B cell (primary cell): ENCODE measurements at places on chromosomes 5 and 9. TPM values are rescaled to one million over a fixed set of nuclear protein-coding genes. Genes with fewer than 3 reads are reported as not detected.

Gene DHFR
- total RNA-seq, result 12.0 and 12.6 TPM in 2 replicates

Gene TOMM5
- 39.7 and 44.4 TPM in 2 replicates for total RNA-seq

Gene GFI1B
- 0.85 TPM in 1 of 2 replicates, not detected in the other for total RNA-seq

Gene HRH2
- not detected in 2 replicates for total RNA-seq

- H3K4me1 ChIP-seq, result peaks cover under 1% of the 10 kb centered on the region
- no peak overlapping the region for H3K4me3 ChIP-seq
- DNase-seq, result no peak
- H3K36me3 ChIP-seq, result no peaks in the 10 kb centered on the region
- H3K27ac ChIP-seq, result no peak overlapping the region
These were observed 20.2 kb downstream of the NDFIP1 start for GRCh38 chr5:142128675-142129208.

GRCh38 chr5:56126487-56127179 is 106.5 kb downstream of the ANKRD55 start:
- H3K27ac ChIP-seq, result no peak overlapping the region
- H3K4me3 ChIP-seq, result no peak overlapping the region
- DNase-seq, result no peak
- H3K36me3 ChIP-seq, result no peaks in the 10 kb centered on the region
- H3K27me3 ChIP-seq, result no peaks in the 10 kb centered on the region

DNA sequence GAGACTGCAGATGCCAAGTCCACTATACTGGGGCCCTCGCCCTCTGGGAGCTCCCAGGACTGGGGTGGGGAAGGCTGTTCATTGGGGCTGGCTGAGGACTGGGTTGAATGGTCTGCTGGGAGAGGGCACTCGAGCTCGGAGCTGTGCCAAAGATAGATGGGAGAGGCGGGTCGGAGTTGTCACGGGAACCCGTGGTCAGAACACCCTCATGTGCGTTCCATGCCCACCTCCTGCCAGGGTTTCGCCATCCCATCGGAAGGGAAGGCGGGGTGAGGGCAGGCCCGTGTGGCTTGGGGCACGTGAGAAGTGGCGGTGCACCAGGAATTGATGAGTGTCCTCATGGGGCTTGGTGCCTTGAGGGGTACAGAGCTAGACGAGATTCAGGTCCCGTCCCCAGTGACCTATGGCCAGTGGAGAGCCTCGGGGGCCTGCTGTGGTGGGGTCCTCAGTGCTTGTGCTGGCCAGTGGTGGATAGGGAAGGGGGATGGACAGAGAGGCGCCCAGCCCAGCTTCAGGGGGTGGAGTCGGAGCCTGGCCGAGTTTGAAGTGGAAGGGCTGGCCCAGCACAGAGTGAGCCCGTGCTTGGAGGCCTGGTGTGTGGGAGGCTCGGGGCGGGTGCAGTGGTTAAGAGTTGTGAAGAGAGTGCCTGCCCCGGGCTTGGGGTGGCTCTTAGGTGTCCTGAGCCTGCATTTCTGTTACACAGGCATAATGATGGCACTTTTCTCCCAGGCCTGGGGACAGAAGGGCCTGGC is 4.3 kb downstream of the CACFD1 start:
- peaks cover 33% of the 10 kb centered on the region for H3K4me1 ChIP-seq
- H3K36me3 ChIP-seq, result peaks cover 11% of the 10 kb centered on the region
- H3K27ac ChIP-seq, result no peak overlapping the region
- no peak for DNase-seq

DNA sequence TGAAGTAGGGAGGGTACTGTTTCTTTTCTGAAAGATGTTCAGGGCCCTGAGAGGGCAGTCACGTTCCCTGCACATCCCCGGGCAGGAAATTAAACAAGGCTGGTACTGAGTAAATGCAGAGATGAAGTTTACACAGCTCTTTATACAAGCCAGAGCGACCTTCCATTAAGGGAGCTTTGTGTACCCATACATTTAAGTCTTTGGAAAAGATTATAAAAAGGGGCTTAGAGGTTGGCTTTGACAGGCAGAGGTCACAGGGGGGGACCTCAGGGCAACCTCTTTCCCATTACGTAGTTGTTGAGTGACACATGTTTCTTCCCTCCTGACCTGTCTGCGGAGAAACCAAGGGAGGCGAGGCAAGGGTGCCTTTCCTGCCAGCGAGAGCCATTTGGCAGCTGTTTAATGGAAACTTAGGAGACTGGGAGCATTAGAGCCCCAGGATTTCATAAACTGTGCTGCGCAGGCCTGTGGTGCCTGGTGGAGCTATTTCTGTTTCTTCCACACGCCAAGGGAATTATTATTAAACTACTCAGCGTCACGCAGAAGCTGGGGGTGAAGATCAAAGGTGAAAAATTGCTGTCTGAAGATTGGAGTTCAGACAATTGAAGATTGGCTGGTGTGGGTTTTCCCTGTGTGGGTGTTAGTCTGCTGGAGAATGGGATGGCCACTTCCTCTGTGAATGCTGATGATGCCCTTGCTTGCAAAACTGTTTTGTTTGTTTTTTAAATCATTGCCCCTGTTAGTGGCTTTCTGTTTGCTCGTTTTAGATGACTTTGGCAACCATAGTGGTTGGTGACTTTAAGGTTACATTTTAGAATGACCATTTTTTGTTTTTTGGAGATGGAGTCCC is 3.2 kb upstream of the SMIM32 start:
- H3K36me3 ChIP-seq, result no peaks in the 10 kb centered on the region
- no peak overlapping the region for H3K27ac ChIP-seq
- H3K27me3 ChIP-seq, result no peaks in the 10 kb centered on the region
- DNase-seq, result no peak
- H3K4me1 ChIP-seq, result peaks cover 3% of the 10 kb centered on the region
- no peak overlapping the region for H3K4me3 ChIP-seq

DNA sequence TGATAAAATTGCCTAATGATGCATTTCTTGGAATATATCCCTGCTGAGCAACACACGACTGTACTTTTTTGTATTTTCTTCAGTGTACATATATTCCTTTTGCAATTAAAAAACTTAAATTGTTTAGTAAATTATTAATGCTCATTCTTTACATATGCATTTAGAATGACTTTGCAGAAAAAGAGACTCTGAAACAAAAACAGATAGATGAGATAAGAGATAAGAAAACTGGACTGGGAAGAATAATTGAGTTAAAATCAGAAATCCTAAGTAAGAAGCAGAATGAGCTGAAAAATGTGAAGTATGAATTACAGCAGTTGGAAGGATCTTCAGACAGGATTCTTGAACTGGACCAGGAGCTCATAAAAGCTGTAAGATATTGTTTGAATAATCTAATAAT is 32.7 kb downstream of the RAD50 start:
- H3K36me3 ChIP-seq, result peaks cover 18% of the 10 kb centered on the region
- no peaks in the 10 kb centered on the region for H3K4me1 ChIP-seq
- H3K4me3 ChIP-seq, result no peak overlapping the region
- DNase-seq, result no peak
- no peak overlapping the region for H3K27ac ChIP-seq

DNA sequence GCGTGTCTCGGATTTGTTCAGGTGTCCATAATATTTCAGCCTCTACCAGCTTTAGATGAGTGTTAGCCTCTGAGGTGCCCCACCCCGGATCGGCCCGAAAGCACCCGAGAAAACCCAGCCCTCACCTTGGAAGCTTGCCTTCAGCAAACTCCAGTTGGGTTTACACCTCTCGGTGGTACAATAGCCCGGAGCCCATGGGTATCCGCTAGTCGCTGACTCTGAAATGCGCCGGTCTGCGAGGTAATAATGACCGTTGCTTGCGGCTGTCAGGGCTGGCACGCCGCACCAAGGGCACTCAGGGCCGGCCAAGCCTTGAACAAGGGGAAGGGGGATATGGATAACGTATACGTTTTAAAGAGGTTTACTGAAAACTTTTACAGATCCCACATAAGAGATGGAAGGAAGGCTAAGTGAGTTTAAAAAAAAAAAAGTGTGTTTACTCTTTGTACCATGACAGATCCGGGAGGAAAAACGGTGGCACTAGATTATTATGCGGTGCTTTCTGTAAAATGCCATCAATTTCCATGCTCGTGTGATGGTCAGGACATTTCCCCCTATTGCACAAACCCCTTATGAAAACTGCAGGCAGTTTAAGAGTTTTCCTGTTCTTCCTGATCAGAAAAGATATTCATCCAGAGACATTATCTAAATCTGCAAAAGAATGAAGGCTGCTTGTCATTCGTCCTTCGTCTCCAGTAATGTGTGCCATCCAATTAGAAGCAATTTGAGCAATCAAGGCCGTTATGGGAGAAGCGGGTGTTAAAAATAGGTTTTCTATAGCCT is 124.2 kb downstream of the TMEM161B start:
- no peak overlapping the region for H3K27ac ChIP-seq
- H3K27me3 ChIP-seq, result peaks cover 56% of the 10 kb centered on the region
- DNase-seq, result peak; percentile 7
- H3K4me1 ChIP-seq, result peaks cover 51% of the 10 kb centered on the region
- H3K4me3 ChIP-seq, result no peak overlapping the region

DNA sequence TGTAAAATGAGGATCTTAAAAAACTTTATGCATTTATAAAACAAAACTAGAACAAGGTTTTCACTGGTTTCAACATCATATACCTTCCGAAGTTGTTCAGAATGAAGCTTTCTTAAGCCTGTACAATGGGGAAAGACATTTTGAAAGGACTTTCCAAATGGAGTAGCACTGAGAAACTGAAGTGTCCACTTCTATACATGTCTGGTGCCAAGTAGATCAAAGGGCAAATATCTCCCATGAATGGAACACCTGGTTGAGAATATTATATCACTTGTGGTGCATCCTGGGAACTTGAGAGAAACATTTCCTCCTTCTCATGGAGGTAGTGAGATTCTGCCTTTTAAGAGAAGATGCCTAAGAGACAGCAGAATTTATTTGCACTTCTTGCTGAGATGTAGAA is 182.1 kb upstream of the ACTBL2 start:
- H3K27me3 ChIP-seq, result no peaks in the 10 kb centered on the region
- H3K4me1 ChIP-seq, result no peaks in the 10 kb centered on the region
- no peak overlapping the region for H3K27ac ChIP-seq
- H3K36me3 ChIP-seq, result no peaks in the 10 kb centered on the region

DNA sequence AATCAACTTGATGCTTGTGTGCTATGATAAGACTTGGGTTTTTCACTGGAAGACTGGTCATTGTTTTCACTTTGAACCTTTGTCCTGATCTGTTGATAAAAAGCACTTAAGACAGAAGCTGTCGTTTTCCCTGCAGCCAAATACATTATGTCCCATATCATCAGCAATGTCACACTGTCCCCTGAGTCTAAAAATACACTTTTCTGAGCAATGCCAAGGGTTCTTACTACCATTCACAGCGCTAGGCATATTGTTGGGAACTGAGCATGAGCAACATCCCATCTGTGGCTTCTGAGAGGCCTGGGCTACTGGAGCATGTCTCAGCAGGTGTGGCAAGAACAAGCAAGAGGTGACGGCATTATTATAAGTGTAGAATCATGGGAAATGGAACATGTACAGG is 81.8 kb downstream of the SEMA6A start:
- H3K27me3 ChIP-seq, result no peaks in the 10 kb centered on the region
- H3K4me3 ChIP-seq, result no peak overlapping the region
- no peaks in the 10 kb centered on the region for H3K36me3 ChIP-seq
- DNase-seq, result no peak
- no peak overlapping the region for H3K27ac ChIP-seq

GRCh38 chr5:177366528-177367322 is 9.0 kb downstream of the RGS14 start:
- H3K4me3 ChIP-seq, result no peak overlapping the region
- no peak overlapping the region for H3K27ac ChIP-seq
- no peak for DNase-seq
- H3K36me3 ChIP-seq, result peaks cover 53% of the 10 kb centered on the region
- H3K4me1 ChIP-seq, result peaks cover 40% of the 10 kb centered on the region
- no peaks in the 10 kb centered on the region for H3K27me3 ChIP-seq

- no peaks in the 10 kb centered on the region for H3K4me1 ChIP-seq
- no peaks in the 10 kb centered on the region for H3K27me3 ChIP-seq
- no peaks in the 10 kb centered on the region for H3K36me3 ChIP-seq
- no peak overlapping the region for H3K4me3 ChIP-seq
- H3K27ac ChIP-seq, result no peak overlapping the region
- DNase-seq, result no peak
These were observed 45.6 kb upstream of the SLC44A1 start for GRCh38 chr9:105198865-105199264.

DNA sequence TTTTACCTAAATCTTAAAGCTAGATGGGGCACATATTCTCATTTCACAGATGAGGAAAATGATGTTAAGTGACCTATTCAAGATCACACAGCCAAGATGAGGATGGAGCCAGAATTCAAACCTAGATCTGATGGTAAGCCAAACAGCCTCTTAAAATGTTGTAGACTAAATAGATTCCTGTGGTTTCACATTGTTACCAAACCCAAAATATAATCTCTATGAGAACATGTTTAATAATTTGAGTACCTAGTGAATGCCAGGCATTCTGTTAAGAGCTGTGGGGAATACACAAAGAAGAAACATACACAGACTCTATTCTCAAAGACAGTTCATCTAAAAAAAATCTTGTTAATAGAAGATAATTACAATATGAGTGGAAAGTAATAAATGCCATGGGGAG is 25.2 kb downstream of the HOMER1 start:
- H3K27ac ChIP-seq, result no peak overlapping the region
- DNase-seq, result no peak
- no peaks in the 10 kb centered on the region for H3K36me3 ChIP-seq

GRCh38 chr5:14504332-14504727 is 77.3 kb upstream of the OTULINL start:
- no peak for DNase-seq
- H3K4me1 ChIP-seq, result no peaks in the 10 kb centered on the region
- no peak overlapping the region for H3K4me3 ChIP-seq
- H3K27ac ChIP-seq, result no peak overlapping the region
- no peaks in the 10 kb centered on the region for H3K27me3 ChIP-seq

DNA sequence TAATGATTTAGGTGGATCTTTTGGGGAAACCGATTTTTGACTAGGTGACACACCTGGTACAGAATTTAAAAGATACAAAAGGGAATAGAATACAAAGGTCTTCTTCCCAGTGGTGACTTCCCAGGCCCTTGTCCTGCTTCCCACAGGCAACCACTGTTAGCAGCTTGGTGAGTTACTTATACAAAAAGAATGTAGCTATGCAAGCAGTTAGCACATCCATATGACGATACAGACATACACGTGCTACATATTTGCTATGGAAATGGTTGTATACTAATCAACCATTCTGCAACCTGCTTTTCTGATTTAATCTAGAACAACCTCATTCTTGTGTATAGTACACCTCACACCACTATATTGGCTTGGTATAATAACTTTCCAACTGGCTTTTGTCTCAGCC is 51.0 kb downstream of the OTULIN start:
- H3K36me3 ChIP-seq, result no peaks in the 10 kb centered on the region
- H3K27ac ChIP-seq, result no peak overlapping the region
- H3K4me1 ChIP-seq, result no peaks in the 10 kb centered on the region
- H3K27me3 ChIP-seq, result no peaks in the 10 kb centered on the region
- no peak overlapping the region for H3K4me3 ChIP-seq

DNA sequence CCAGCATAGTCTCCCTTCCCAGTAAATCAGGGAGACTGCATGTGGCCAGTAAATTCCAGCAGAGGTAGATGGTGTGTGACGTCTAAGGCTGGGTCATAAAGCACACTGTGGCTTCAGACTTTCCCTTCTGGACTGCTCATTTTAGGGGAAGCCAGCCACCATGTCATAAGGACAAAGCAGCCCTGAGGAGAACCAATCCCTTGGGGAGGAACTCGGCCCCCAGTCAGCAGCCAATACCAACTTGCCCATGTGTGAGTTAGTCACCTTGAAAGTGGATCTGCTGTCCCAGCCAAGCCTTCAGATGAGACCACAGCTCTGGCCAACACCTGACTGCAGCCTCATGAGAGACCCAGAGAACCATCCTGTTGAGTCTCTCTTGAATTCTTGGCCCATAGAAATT is 14.7 kb upstream of the NINJ1 start:
- H3K4me1 ChIP-seq, result peaks cover 7% of the 10 kb centered on the region
- no peak for DNase-seq
- no peaks in the 10 kb centered on the region for H3K27me3 ChIP-seq
- no peaks in the 10 kb centered on the region for H3K36me3 ChIP-seq
- no peak overlapping the region for H3K4me3 ChIP-seq
- H3K27ac ChIP-seq, result no peak overlapping the region
